ENCODE measurements at places on chromosomes 16 and 17.
A peak's percentile ranks its signal among the peaks of the same experiment; 100 is the strongest.

GRCh38 chr16:4613636-4614570 is 785 bp downstream of the UBALD1 start:
- DNase-seq: peak; percentile 61

DNA sequence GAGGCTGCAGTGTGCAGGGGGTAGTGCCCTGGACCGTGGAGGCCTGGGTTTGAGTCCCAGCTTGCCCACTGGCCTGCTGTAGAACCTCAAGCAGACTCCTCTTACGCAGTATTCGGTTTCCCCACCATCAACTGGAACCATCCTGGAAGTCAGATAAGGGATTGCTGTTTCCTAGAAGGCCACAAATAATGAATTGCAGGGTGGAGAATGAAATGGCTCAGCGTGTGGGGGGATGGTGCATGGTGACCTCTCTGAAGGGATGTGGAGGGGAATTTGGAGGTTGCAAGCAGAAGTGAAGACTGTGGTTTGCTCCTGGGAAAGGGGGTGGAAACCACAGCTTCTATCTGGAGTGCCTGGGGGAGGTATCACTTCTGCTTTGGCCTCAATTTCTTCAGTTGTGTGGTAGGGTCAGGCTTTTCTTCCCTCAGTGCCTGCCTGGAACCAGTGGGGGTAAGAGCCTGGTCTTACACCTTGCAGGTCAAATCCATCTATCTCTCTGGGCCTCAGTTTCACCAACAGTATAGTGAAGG is 1.7 kb downstream of the ADGRG5 start:
- peak; percentile 64 for DNase-seq

GRCh38 chr17:67239597-67239996 is 5.4 kb downstream of the HELZ start:
- DNase-seq: no peak

GRCh38 chr17:33013596-33014375 is 22.1 kb downstream of the SPACA3 start:
- no peak for DNase-seq

GRCh38 chr17:50072925-50073324 is 17.0 kb downstream of the ITGA3 start:
- no peak for DNase-seq

- DNase-seq: no peak
Measured at GRCh38 chr16:65689726-65690125, 567.9 kb upstream of the CDH11 start.

- no peak for DNase-seq
Measured at GRCh38 chr17:45851464-45851863, 6.8 kb downstream of the SPPL2C start.

DNA sequence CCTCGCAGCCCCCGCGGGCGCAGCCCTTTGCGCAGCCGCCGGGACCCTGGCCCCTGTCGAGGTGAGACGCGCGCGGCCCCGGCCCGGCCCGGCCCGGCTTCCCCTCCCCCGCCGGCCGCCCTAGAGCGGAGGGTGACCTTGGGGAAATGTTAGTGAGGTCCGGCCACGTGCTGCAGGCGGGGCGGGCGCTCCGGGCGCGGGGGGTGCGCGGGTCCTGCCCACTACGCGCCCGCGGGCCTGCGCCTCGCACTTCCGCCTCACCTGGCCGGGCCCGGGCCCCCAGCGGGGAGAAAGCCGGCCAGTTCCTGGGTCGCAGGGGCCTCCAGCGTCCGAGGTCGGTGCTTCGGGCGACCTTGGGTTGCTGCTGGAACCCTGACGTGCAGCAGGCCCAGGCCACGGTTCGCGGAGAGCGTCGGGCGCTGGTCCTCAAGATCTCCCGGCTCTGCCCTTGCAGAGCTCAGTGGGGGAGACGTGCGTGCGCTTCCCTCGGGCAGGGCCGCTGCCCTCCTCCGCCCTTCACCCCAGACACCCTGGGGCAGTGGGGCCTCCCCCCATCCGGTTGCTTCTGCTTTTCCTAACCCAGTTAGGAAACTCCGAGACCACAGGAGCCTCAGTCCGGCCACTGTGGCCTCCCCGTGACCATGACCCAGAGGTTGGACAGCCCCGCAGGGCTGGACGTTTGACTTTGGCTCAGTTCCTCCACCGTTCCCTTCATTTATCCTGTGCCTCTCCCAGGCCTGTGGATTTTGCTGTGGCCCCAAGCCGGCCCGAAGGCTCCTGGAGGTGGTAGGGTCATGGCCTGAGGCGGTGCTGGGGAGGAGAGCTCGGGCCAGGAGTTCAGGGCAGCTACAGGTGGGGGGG is 791 bp downstream of the MCRIP2 start:
- peak; percentile 54 for DNase-seq

- no peak for DNase-seq
Measured at GRCh38 chr16:3641801-3642396, 12.6 kb upstream of the DNASE1 start.

GRCh38 chr17:71677439-71677838 is 443.4 kb upstream of the SOX9 start:
- no peak for DNase-seq

GRCh38 chr17:81332914-81333528 is 37.9 kb upstream of the SLC38A10 start:
- no peak for DNase-seq

GRCh38 chr17:43044024-43044423 is 19.0 kb downstream of the RND2 start:
- DNase-seq: no peak

- peak; percentile 57 for DNase-seq
Measured at GRCh38 chr17:27878776-27879562, 14.2 kb downstream of the LYRM9 start.
